ENCODE measurements at places on chromosomes 7 and 10. TPM values are rescaled to one million over a fixed set of nuclear protein-coding genes. Genes with fewer than 3 reads are reported as not detected.

DNA sequence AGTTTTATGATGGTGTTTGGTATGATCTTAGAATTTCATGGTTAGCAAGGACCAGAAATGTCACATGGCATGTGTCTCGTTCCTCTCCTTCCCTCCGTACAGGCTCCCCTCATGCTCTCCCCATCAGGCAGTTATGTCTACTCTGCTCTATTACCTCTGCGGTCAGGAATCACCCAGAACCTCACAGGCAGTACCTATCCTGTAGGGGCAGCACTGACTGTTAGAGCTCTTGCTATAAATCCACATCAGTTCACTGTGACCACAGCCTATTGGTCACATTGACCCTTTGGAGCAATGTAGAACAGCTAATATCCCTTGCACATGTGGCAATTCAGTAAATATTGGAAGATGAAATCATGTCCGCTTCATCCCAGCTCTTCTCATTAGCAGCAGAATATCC, 151.8 kb downstream of the WNT2 start:
- DNase-seq = peak; percentile 2
- no peak overlapping the region for H3K4me3 ChIP-seq
- H3K36me3 ChIP-seq = no peaks in the 10 kb centered on the region
- H3K4me1 ChIP-seq = no peaks in the 10 kb centered on the region

DNA sequence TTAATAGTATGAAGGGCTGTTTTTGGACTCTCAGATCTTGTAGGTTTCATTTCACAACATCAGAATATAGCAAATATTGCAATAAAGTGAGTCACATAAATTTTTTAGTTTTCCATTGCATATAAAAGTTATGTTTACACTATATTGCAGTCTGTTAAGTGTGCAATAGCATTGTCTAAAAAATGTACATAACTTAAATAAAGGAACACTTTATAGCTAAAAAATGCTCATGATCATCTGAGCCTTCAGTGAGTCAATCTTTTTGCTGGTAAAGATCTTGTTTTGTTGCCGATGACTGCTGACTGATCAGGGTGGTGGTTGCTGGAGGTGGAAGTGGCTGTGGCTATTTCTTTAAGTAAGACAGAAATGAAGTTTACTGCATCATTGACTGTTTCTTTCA, 42.0 kb downstream of the ABCA13 start:
- H3K27me3 ChIP-seq = no peaks in the 10 kb centered on the region
- no peaks in the 10 kb centered on the region for H3K36me3 ChIP-seq
- no peak overlapping the region for H3K4me3 ChIP-seq
- no peaks in the 10 kb centered on the region for H3K4me1 ChIP-seq

GRCh38 chr10:63670291-63670898, 149.2 kb downstream of the REEP3 start:
- no peaks in the 10 kb centered on the region for H3K36me3 ChIP-seq
- H3K27me3 ChIP-seq = no peaks in the 10 kb centered on the region
- H3K4me1 ChIP-seq = no peaks in the 10 kb centered on the region
- no peak overlapping the region for H3K4me3 ChIP-seq

- no peaks in the 10 kb centered on the region for H3K36me3 ChIP-seq
- H3K27me3 ChIP-seq = no peaks in the 10 kb centered on the region
Measured at GRCh38 chr10:82392533-82392932, 517.5 kb downstream of the NRG3 start.

- no peak for DNase-seq
- peaks cover 66% of the 10 kb centered on the region for H3K4me1 ChIP-seq
- H3K4me3 ChIP-seq = no peak overlapping the region
- no peaks in the 10 kb centered on the region for H3K27me3 ChIP-seq
Measured at GRCh38 chr10:119246862-119247549, 39.6 kb downstream of the GRK5 start.

- DNase-seq = no peak
- peaks cover 99% of the 10 kb centered on the region for H3K4me1 ChIP-seq
- H3K27ac ChIP-seq = no peak overlapping the region
- H3K36me3 ChIP-seq = no peaks in the 10 kb centered on the region
- H3K27me3 ChIP-seq = no peaks in the 10 kb centered on the region
- no peak overlapping the region for H3K4me3 ChIP-seq
Measured at GRCh38 chr10:79056736-79057391, 11.9 kb upstream of the ZMIZ1 start.

- peaks cover 1% of the 10 kb centered on the region for H3K27me3 ChIP-seq
- DNase-seq = no peak
- no peaks in the 10 kb centered on the region for H3K36me3 ChIP-seq
- no peak overlapping the region for H3K27ac ChIP-seq
- H3K4me1 ChIP-seq = no peaks in the 10 kb centered on the region
Measured at GRCh38 chr10:49141541-49142332, 7.9 kb upstream of the FAM170B start.

- no peak overlapping the region for H3K4me3 ChIP-seq
- DNase-seq = no peak
- H3K4me1 ChIP-seq = no peaks in the 10 kb centered on the region
- H3K27me3 ChIP-seq = peaks cover 71% of the 10 kb centered on the region
Measured at GRCh38 chr7:157703131-157703530, 366.3 kb downstream of the DNAJB6 start.

- H3K27me3 ChIP-seq = no peaks in the 10 kb centered on the region
- H3K4me3 ChIP-seq = no peak overlapping the region
- DNase-seq = no peak
- no peaks in the 10 kb centered on the region for H3K36me3 ChIP-seq
Measured at GRCh38 chr10:11682851-11683250, 59.3 kb upstream of the ECHDC3 start.

GRCh38 chr10:118958984-118959925, 70.3 kb upstream of the NANOS1 start:
- no peaks in the 10 kb centered on the region for H3K36me3 ChIP-seq
- H3K4me3 ChIP-seq = no peak overlapping the region
- H3K27me3 ChIP-seq = 0 out of 3 replicates have a peak, but pooled peaks cover 7% of the 10 kb centered on the region
- H3K27ac ChIP-seq = no peak overlapping the region
- no peak for DNase-seq

DNA sequence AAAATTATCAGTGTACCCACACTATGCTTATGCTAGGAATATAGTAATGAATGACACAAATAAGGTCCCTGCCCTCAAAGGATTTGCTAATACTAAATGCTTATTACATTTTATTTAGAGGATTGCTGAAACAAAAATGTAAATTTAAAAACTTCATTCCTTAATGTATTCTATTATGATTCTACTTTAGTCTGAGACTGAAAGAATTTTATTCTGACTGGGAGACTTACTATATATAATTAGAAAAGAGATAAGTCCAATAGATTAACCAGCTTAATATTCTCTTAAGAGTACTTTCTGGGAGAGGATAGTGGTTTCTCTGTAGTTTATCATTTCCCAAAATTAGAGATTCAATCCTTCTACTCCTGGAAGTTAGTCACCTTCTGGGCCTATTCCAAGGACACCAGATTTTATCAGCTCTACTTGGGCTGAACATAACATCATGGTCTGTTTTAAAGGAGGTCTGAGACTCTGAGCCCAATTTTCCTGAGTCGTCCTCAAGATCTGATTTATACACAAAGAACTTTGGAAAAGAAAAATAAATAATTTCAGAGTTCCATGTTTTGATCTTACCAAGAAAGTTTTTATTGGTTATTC, 41.1 kb downstream of the ASZ1 start:
- H3K27me3 ChIP-seq = no peaks in the 10 kb centered on the region
- no peak for DNase-seq
- H3K4me3 ChIP-seq = no peak overlapping the region
- H3K36me3 ChIP-seq = no peaks in the 10 kb centered on the region
- H3K4me1 ChIP-seq = no peaks in the 10 kb centered on the region

- H3K4me3 ChIP-seq = no peak overlapping the region
- peak; percentile 7 for DNase-seq
- no peak overlapping the region for H3K27ac ChIP-seq
Measured at GRCh38 chr7:157690833-157691585, 354.2 kb downstream of the DNAJB6 start.

- H3K27me3 ChIP-seq = 0 out of 3 replicates have a peak, but pooled peaks cover 4% of the 10 kb centered on the region
- H3K4me1 ChIP-seq = no peaks in the 10 kb centered on the region
- no peaks in the 10 kb centered on the region for H3K36me3 ChIP-seq
- H3K27ac ChIP-seq = no peak overlapping the region
- no peak for DNase-seq
Measured at GRCh38 chr10:109851616-109852474, 71.5 kb downstream of the XPNPEP1 start.

- H3K4me1 ChIP-seq = no peaks in the 10 kb centered on the region
- H3K27me3 ChIP-seq = no peaks in the 10 kb centered on the region
- no peak overlapping the region for H3K4me3 ChIP-seq
Measured at GRCh38 chr10:54702583-54703485, 98.2 kb downstream of the PCDH15 start.

GRCh38 chr7:24826662-24827020, 69.4 kb upstream of the GSDME start:
- no peak for DNase-seq
- H3K27me3 ChIP-seq = no peaks in the 10 kb centered on the region
- H3K36me3 ChIP-seq = peaks cover 18% of the 10 kb centered on the region
- peaks cover 34% of the 10 kb centered on the region for H3K4me1 ChIP-seq
- H3K27ac ChIP-seq = peak overlapping the region; percentile 75
- H3K4me3 ChIP-seq = no peak overlapping the region

GRCh38 chr10:58028597-58029366, 238.9 kb downstream of the IPMK start:
- DNase-seq = no peak
- no peaks in the 10 kb centered on the region for H3K27me3 ChIP-seq
- no peak overlapping the region for H3K4me3 ChIP-seq
- no peaks in the 10 kb centered on the region for H3K4me1 ChIP-seq
- H3K36me3 ChIP-seq = no peaks in the 10 kb centered on the region
- no peak overlapping the region for H3K27ac ChIP-seq

DNA sequence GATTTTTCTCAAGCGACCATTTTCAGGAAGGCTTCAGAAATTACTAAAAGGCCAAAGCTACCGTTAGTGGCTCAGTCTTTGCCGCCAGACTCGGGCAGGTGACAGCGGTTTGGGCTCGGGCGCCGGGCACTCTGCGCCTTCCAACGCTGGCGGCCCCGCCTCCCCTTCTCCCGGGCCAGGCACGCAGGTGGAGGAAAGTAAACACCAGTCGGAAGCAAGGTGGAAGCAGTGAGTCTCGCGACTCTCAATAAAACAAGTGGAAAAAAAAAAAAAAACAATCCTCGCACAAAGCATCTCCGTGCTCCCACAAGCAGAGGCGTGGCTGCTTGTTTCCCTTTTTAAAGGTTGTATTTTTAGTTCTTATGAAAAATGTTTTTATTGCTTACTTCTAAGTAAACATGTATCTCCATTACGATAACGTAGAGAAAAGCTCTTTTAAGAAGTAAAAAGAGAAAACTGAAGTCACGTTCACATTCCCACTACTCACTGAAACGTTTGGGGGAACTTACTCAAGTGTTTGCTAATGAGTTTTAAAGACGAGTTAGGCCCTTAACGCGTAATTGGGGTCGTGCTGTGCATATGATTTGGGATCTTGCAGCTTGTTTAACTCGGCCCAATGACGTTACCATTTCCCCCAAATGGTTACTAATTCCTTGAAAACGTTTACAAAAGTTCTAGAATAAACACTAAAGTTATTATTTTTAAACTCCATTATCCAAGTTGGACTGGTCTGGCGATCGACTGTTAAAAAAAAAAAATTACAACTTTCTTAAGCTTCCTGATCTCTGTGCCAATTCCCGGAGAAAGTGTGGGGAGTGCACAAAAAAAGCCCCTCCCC, 864 bp downstream of the CDCA7L start:
- H3K36me3 ChIP-seq = no peaks in the 10 kb centered on the region
- H3K4me3 ChIP-seq = peak overlapping the region; percentile 31
- H3K27ac ChIP-seq = no peak overlapping the region
- DNase-seq = no peak
- no peaks in the 10 kb centered on the region for H3K4me1 ChIP-seq

DNA sequence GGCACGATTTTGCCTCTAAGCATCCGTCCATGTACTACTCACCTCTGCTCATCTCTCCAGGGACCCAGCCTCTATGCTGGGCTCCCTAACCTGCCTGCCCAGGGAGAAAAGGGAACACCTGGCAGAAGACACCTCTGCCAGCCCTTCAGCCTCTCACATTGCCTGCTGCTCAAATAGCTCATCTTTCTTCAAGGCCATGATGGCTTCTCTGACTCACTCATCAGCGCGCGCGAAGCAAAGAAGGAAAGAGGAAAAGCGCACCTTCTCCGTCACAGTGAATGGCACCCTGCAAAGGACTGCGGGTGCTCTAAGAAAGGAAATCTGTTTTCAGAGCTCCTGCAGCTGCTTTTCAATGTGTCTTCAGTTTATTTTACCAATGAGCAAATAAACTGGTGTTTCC, 174.0 kb downstream of the PRKAG2 start:
- no peaks in the 10 kb centered on the region for H3K36me3 ChIP-seq
- no peak overlapping the region for H3K27ac ChIP-seq
- H3K27me3 ChIP-seq = peaks cover 39% of the 10 kb centered on the region
- H3K4me1 ChIP-seq = peaks cover 7% of the 10 kb centered on the region
- no peak overlapping the region for H3K4me3 ChIP-seq
- no peak for DNase-seq

DNA sequence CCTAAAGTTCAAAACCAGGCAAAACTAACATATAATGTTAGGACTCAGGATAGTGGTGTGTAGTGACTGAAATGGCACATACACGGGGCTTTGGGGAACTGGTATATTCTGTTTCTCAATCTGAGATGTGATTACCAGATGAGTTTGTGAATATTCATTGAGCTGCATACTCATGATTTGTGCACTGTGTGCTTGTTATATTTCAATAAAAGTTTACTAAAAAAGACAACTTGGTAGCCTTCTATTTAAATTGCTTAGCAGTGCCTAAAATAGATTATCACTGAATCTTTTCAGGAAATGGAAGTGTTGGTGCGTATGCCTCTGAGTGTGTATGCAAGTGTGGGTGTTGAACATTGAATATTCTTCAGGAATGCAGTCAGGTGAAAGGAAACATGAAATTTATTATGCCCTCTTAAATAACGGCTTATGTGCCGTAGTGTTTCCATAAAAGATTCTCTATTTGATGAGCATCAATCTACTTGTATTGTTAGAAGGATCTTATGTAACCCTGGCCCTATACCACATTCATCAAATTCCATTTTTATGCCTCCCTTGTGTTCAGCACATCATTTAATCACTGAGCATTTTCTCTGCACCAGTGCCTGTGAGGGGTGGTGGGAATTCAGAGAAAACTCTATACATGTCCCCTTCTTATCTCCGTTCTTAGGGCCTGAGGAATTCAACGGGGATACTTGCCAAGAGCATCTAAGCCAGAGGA, 82.6 kb upstream of the AUTS2 start:
- no peak overlapping the region for H3K4me3 ChIP-seq
- DNase-seq = no peak
- H3K27ac ChIP-seq = no peak overlapping the region
- H3K4me1 ChIP-seq = no peaks in the 10 kb centered on the region
- H3K36me3 ChIP-seq = no peaks in the 10 kb centered on the region

The LIPM gene
- not detected for total RNA-seq

The CAV2 gene
- 0.09 TPM for total RNA-seq

The ELMO1 gene
- not detected for total RNA-seq

The SORCS1 gene
- total RNA-seq = not detected

Measured in HepG2 (cell line).